ENCODE measurements at places on chromosomes 2 and 18. TPM values are rescaled to one million over a fixed set of nuclear protein-coding genes. Genes with fewer than 3 reads are reported as not detected.

GRCh38 chr2:59935005-59935404 is 618.4 kb downstream of the BCL11A start:
- H3K27ac ChIP-seq = no peak overlapping the region
- no peaks in the 10 kb centered on the region for H3K4me1 ChIP-seq
- DNase-seq = no peak
- H3K27me3 ChIP-seq = no peaks in the 10 kb centered on the region
- no peak overlapping the region for H3K4me3 ChIP-seq
- H3K36me3 ChIP-seq = no peaks in the 10 kb centered on the region

SMYD1 gene
- total RNA-seq = not detected

GRCh38 chr2:19114754-19115231 is 243.6 kb downstream of the OSR1 start:
- H3K4me3 ChIP-seq = no peak overlapping the region
- H3K27ac ChIP-seq = no peak overlapping the region
- H3K36me3 ChIP-seq = no peaks in the 10 kb centered on the region
- DNase-seq = peak; percentile 80
- H3K4me1 ChIP-seq = no peaks in the 10 kb centered on the region
- no peaks in the 10 kb centered on the region for H3K27me3 ChIP-seq

CKAP2L gene
- total RNA-seq = 0.26 TPM

DNA sequence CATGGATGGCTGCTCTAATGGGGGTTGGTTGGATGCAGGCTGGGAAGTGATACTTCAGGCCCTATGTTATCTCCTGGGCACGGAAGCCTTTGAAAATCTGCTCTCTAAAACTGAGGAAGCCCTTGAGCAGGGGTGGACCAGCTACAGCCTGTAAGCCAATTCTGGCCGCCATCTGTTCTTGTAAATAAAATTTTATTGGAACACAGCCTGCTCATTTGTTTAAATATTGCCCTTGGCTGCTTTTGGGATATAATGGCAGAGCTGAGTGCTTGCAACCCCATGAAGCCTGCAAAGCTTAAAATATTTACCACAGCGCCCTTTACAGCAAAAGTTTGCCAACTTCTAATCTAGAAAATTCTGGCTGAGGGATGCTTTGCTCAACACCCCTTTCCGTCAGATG is 11.9 kb upstream of the IGFBP2 start:
- H3K4me1 ChIP-seq = peaks cover 2% of the 10 kb centered on the region
- DNase-seq = no peak
- peaks cover 3% of the 10 kb centered on the region for H3K27me3 ChIP-seq

VAMP5 gene
- total RNA-seq = 69.5 TPM

DNA sequence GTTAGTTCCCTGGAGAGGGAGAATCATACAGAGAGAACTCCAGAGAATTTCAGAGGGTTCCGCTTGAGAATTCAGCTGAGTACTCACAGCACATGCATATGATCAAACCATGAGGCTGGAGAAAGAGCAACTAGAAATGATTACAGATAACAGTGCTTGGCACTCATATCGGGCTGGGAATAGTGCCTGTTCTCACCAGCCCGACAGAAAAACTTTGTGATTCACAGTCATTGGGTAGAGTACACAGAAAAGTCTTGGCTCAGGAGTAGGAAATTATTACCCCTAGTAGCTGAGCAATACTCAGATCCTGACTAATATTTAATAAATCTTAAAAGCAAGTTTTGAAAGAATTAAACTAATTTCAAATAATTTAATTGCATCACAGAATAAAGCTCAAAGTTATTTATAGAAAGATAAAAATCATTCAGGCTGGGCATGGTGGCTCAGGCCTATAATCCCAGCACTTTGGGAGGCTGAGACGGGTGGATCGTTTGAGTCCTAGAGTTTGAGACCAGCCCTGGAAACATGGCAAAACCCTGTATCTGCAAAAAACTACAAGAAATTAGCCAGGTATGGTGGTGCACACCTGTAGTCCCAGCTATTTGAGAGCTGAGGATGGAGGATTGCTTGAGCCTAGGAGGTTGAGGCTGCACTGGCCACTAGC is 6.8 kb downstream of the WDPCP start:
- no peaks in the 10 kb centered on the region for H3K4me1 ChIP-seq
- H3K36me3 ChIP-seq = no peaks in the 10 kb centered on the region
- no peak overlapping the region for H3K4me3 ChIP-seq
- peak; percentile 73 for DNase-seq

SLC11A1 gene
- total RNA-seq = 0.17 TPM

DLGAP1 gene
- 0.51 TPM for total RNA-seq

DNA sequence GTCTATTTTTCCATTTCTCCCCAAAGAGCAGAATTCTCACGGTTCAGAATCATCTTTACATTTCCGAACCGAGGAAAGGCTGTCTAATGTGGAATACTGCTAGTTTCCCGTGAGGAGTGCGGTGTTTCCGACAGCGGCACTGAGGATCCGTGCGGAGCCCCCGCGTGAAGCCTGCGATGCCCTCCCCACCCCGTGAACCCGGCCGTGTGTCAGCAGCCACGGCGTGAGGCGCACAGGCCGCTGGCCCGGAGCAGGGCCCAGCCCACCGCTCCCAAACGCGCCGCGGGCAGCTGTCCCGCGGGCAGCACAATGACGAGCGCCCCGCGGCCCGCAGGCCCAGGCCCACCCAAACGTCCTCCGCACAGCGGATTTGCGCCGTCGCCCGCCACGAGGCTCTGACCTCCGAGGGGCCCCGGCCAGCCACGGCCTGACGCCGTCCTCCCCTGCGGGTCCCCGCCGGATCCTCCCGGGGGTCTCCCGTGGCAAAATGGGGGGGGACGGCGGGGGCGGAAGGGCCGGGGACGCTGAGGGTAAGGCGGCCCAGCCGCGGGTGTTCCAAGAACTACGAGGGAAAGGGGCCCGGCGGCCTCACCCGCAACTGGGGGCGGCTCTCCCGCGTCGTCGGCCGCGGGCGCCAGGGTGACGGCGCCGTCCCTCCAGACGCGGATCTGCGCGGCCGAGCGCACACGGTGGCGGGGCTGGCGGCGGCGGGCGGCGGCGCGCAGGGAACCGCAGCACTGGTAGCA is 796 bp downstream of the SPIRE1 start:
- peaks cover 2% of the 10 kb centered on the region for H3K4me1 ChIP-seq
- DNase-seq = peak; percentile 58
- peak overlapping the region; percentile 68 for H3K4me3 ChIP-seq
- no peaks in the 10 kb centered on the region for H3K27me3 ChIP-seq
- H3K27ac ChIP-seq = peak overlapping the region; percentile 79

GKN2 gene
- not detected for total RNA-seq

DNA sequence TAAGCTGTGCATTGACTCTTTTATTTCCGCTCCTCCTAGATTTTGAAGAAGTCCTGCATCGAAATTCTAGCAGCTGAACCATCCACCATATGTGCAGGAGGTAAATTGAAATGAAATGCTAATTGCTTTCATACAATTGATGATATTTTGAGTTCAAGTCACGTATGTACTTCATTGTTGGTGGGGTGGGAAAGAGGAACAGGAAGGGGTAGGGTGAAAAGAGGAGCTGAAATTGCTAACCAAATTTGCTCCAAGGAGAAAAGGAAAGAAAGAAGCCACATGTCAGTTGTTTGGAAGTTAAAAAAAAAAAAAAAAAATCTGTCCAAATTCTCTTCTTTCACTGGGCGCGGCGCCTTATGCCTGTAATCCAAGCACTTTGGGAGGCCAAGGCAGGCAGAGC is 77.8 kb downstream of the ANTXR1 start:
- H3K36me3 ChIP-seq = no peaks in the 10 kb centered on the region
- H3K27ac ChIP-seq = no peak overlapping the region
- no peak for DNase-seq
- peaks cover 13% of the 10 kb centered on the region for H3K4me1 ChIP-seq

GRCh38 chr2:160368988-160369930 is 124.3 kb downstream of the RBMS1 start:
- DNase-seq = peak; percentile 85
- H3K4me1 ChIP-seq = peaks cover 33% of the 10 kb centered on the region
- H3K27ac ChIP-seq = no peak overlapping the region
- no peaks in the 10 kb centered on the region for H3K27me3 ChIP-seq
- peaks cover 2% of the 10 kb centered on the region for H3K36me3 ChIP-seq

- no peak overlapping the region for H3K27ac ChIP-seq
- H3K27me3 ChIP-seq = no peaks in the 10 kb centered on the region
- DNase-seq = no peak
- no peak overlapping the region for H3K4me3 ChIP-seq
- peaks cover 2% of the 10 kb centered on the region for H3K4me1 ChIP-seq
- no peaks in the 10 kb centered on the region for H3K36me3 ChIP-seq
Observed at GRCh38 chr18:34808389-34808788, 98.3 kb downstream of the DTNA start.

IL1R2 gene
- total RNA-seq = 1.0 TPM

- H3K4me1 ChIP-seq = no peaks in the 10 kb centered on the region
- H3K4me3 ChIP-seq = no peak overlapping the region
- H3K27me3 ChIP-seq = no peaks in the 10 kb centered on the region
- no peak for DNase-seq
- H3K36me3 ChIP-seq = no peaks in the 10 kb centered on the region
- H3K27ac ChIP-seq = no peak overlapping the region
Observed at GRCh38 chr2:208172125-208172524, 8.7 kb upstream of the CRYGA start.

- no peaks in the 10 kb centered on the region for H3K36me3 ChIP-seq
- H3K4me3 ChIP-seq = no peak overlapping the region
- H3K4me1 ChIP-seq = peaks cover 6% of the 10 kb centered on the region
- peak; percentile 41 for DNase-seq
Observed at GRCh38 chr2:164917296-164917903, 37.9 kb downstream of the SLC38A11 start.

ATP6V1B1 gene
- 2.1 TPM for total RNA-seq

GRCh38 chr2:240643811-240644150 is 18.5 kb downstream of the GPR35 start:
- DNase-seq = no peak
- H3K36me3 ChIP-seq = no peaks in the 10 kb centered on the region
- no peak overlapping the region for H3K27ac ChIP-seq
- H3K27me3 ChIP-seq = peaks cover 4% of the 10 kb centered on the region
- H3K4me3 ChIP-seq = no peak overlapping the region

DNA sequence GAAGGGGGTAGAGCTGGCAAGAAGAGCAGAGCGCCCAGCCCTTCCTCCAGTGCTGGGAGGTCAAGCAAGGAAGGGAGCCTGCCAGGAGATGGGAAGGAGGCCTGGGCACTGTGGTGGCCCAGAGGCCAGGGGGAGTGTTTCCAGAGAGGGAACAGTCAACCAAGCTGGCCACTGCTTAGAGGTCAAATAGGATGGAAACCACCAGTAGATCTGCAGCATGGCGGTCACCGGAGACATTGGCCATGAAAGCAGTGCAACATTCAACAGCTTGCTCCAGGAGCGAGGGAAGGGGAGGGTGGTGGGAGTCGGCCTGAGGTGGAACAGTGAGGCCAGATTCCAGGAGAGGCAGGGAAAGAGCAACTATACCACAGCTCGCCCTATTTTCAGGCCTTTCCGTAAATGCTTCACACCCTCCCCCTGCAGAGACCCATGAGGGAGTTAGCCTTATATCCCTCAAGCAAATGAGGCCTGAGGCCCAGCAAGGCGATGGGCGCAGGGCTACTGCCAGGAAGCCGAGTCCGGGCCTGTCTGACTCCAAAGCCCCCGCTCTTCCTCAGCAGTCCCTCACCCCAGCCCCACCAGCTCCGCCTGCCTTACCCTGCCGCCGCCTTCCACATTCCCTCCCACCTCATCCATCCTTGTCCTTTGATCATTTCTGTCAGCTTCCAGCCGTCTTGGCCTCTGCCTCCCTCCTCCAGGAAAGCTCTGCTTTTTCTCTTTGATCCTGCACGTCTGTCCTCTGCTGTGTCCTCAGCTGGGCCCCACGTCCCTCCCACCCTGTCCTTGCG is 17.0 kb downstream of the KCNK3 start:
- H3K27me3 ChIP-seq = peaks cover 12% of the 10 kb centered on the region
- H3K36me3 ChIP-seq = no peaks in the 10 kb centered on the region
- DNase-seq = no peak
- H3K4me1 ChIP-seq = peaks cover 3% of the 10 kb centered on the region
- H3K27ac ChIP-seq = no peak overlapping the region

- H3K4me3 ChIP-seq = no peak overlapping the region
- H3K27ac ChIP-seq = peak overlapping the region; percentile 15
- peak; percentile 83 for DNase-seq
- H3K27me3 ChIP-seq = no peaks in the 10 kb centered on the region
- peaks cover 18% of the 10 kb centered on the region for H3K36me3 ChIP-seq
Observed at GRCh38 chr2:231227310-231228162, 29.1 kb downstream of the ARMC9 start.

PTPRM gene
- 42.9 TPM for total RNA-seq

PRKCE gene
- 19.0 TPM for total RNA-seq

DNA sequence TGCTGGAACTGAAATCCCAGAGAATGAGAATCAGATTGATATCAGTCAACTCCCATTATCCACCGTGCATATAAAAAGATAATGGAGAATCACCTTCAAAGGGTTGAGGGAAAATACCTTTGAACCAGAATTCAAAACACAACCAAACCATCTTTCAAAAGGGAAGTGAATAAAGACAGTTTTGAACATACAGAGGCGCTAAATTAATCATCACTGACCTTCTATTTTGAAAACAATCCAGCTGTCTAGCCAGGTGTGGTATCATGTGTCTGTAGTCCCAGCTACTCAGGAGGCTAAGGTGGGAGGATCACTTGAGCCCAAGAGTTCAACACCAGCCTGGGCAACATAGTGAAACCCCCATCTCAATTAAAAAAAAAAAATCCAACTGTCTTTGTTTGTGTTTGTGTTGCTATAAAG is 63.6 kb downstream of the TRABD2A start:
- H3K27me3 ChIP-seq = no peaks in the 10 kb centered on the region
- no peak overlapping the region for H3K4me3 ChIP-seq
- H3K27ac ChIP-seq = no peak overlapping the region
- DNase-seq = no peak
- H3K36me3 ChIP-seq = no peaks in the 10 kb centered on the region
- peaks cover 2% of the 10 kb centered on the region for H3K4me1 ChIP-seq

GRCh38 chr18:21000667-21001066 is 110.9 kb downstream of the ROCK1 start:
- H3K4me3 ChIP-seq = no peak overlapping the region
- H3K4me1 ChIP-seq = peaks cover 9% of the 10 kb centered on the region
- no peaks in the 10 kb centered on the region for H3K27me3 ChIP-seq
- H3K27ac ChIP-seq = no peak overlapping the region
- DNase-seq = peak; percentile 11

Measured in fibroblast of lung (primary cell).